ENCODE measurements at places on chromosomes 1 and 21.

DNA sequence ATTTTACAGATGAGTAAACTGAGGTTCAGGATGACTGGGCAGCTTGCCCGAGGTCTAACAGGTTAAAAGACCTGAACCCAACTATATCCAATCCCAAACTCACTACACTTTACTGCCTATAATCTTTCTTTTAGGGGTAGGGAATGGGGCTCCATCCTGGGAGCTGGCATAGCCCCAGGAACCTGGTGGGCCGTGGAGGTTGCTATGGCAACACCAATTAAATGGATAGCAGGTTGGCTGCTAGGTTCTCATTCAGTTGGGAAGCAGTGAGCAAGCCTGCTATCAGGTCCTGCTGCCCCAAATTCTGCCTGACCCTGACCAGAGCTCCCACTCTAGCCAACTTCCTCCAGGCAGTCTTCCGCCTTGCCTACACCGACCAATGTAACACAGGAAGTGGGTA, 40.9 kb downstream of the LRP8 start:
- DNase-seq = no peak

GRCh38 chr1:154403261-154403943, 1.7 kb upstream of the IL6R start:
- DNase-seq = no peak

DNA sequence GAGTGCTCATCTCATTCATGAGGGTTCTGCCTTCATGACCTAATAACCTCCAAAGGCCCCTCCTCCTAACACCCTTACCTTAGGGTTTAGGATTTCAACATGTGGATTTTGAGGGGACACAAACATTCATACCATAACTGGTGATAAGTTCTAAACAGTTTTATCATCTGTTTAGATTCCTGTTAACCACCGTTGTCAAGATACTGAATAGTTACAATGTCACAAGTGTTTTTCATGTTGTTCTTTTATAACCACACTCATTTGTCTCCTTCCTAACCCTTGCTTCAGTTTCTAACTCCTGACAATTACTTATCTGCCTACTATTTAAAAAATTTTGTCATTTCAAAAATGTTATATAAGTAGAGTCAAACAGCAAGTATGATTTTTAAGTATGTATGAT, 86.0 kb downstream of the NCAM2 start:
- DNase-seq = no peak

DNA sequence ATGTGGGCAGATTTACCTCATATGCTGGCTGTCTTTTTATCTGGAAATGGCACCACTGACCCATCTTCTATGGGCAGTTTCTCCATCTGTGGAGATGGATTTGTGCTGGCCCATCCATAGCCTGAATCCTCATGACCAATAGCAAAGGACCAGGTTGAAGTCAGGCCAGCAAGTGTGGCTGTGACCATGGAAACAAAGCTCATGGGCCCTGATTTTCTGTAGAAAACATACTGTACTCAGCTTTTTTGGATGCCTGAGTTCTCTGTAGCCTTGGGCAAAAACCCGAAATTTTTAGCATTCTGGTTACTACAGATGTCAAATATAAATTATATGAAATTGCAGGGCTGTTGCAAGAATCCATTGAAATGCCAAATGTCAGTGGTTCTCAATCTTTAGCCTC, 155.0 kb downstream of the PLXNA2 start:
- DNase-seq = no peak

DNA sequence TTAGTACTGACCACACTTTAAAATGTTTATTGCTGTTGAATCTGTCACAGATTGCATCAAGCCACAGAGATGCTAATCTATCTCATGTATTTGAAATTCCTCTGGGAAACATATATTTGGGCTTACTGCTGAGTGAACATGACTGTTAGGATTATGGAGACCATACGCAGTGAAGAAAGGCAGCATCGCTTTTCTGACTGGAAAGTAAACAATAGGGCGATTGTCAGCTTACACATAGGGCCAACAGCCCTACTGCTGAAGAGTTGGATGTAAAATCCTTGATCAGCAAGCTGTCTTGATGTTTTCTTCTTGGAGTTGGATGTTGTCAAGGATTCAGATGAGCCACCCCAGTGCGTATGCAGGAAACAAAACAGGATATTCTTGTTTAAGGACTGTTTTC, 368.7 kb upstream of the ADGRL2 start:
- DNase-seq = no peak

All from activated T-helper 1 cell treated with Interleukin-2 at 50 U/mL for 16 hours (primary cell).